ENCODE measurements at places on chromosomes 4 and X.

DNA sequence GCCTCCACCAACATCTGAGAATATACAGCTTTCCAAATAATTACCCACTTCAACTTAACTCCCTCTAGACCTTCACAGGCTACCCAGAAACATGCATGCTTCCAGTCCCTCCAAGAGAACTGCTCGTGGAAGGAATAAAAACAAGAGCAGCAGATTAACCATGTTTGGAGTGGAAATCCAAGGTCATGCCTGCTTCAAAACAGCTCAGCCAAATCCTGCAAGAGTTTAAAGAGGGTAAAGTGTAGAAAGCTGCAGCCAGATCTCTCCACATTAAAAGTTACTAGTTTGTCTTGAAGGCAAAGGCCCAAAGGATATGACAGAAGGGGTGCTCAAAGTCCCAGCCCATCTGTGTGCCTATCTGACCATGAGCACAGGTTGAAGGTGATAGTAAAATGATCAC is 139.3 kb downstream of the RNF150 start:
- no peak for DNase-seq

DNA sequence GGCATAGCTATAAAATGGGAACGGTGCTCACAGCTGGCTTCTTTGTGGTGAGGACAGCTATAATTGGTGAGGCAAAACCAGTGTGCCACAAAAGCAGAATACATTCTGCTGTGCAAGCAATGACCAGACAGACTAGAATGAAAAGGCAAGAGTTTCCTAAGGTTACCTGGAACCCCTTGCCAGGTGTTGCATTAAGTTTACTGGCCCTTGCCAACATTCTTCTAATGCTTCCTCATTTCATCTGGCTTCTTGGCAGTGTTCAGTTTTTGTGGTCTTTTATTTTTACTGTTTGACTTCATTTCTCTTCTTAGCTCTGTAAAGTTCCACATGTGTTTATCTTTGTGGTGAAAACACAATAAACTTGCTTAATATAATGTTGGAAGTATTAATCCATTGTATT is 131.4 kb downstream of the PTTG2 start:
- no peak for DNase-seq

GRCh38 chr4:48944756-48945241 is 38.2 kb upstream of the OCIAD2 start:
- DNase-seq, result no peak

DNA sequence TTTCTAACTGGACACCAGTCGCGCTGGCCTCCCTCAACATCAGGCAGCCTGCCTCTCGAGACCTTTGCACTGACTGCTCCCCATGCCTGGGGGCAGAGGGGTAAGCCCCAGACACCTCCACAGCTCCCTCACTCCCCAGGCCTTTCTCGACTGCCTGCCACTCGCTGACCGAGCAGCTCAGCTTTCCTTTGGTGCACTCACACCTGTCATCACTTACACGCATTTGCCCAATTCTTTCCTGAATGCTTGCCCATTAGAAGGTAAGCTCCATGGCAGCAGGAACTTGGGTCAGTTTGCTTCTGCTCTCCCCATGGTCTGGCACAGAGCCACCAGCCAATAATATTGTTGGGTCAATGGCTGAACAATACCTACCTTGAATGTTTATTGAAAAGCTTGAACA is 32.2 kb upstream of the PROM1 start:
- DNase-seq, result no peak

- no peak for DNase-seq
Observed at GRCh38 chr4:153514688-153515426, 48.7 kb downstream of the TMEM131L start.

DNA sequence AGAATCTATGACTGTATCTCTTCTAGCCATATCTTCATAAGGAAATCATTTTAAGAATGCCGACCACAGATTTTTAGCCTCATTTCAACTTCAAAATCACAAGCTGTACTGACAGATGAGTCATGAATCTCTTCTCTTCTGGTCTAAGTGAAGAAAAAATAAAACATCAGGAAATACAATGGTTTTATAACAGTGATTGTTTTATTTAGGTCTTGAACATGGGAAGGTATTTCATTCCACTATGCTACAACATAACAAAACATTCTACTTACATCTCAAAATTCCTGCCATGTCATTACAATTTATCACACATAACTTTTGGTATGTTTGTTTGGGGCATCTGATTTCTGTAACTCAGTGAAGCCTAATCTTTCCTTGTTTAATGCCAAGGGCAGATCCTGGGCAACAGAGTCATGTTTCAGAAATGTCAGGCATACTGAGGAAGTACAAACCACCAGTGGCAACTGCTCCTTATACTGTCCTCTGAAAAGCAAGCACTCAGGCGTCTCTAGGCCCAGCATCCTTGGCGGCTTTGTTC is 325.0 kb downstream of the PDHA2 start:
- no peak for DNase-seq

DNA sequence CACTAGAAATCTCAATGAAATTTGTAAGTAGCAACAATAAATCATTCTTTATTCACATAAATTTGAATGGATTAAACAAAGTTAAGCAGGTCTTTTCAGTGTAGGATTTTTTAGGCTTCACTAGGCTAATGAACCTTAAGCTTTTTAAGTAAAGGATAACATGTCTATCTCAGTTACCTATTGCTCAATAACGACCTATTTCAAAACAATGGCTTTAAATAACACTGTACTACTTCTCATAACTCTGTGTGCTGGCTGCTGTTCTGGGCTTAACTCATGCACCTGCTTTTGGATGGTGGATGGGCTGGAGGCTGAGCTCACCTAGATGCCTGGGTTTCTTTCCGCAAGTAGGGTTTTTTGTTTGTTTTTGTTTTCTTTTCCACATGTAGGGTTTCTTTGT is 495.0 kb upstream of the SLIT2 start:
- no peak for DNase-seq

All from stimulated activated CD8-positive, alpha-beta memory T cell treated with anti-CD3 and anti-CD28 coated beads, Interleukin-7, amount 100 ng/mL, for 1 hour (primary cell).